CD4-positive, alpha-beta T cell treated with Interleukin-4 for 4 hours (primary cell): ENCODE measurements at places on chromosomes 6 and 20.

GRCh38 chr20:43096931-43097260 is 92.8 kb downstream of the PTPRT start:
- DNase-seq: no peak

DNA sequence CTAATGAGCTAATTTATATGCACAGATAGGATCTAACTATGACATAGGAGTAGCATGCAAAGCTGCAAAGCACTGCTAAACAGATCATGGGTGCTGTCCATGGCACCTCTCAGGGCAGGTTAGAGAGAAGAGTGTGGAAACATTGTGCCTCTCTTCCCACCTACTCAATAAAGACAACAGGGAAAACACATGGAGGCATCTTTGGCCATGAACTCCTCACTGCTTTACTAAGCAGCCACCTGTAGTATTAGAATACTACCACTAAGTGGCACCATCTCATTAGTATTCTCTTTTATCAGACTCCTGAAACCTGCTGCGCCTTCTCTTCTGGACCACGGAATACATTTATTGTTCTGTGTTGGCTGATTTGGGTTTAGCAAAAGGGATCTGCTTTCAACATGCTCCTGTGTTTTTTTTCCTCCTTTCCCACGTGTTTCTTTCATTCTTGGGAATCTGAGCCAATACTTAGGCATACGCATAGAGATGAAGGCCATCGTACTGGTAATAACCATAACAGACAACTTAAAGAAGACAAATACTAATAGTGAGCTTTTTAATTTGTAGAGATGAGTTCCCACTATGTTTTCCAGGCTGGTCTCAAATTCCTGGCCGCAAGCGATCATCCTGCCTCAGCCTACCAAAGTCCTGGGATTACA is 9.4 kb upstream of the HDDC2 start:
- peak; percentile 68 for DNase-seq

GRCh38 chr6:20881365-20881764 is 347.1 kb downstream of the CDKAL1 start:
- no peak for DNase-seq

- DNase-seq: no peak
These were observed 87.6 kb downstream of the MYB start for GRCh38 chr6:135268740-135269139.

- DNase-seq: no peak
These were observed 137.8 kb downstream of the CENPW start for GRCh38 chr6:126477678-126478077.

GRCh38 chr6:72861935-72862432 is 240.1 kb downstream of the KCNQ5 start:
- DNase-seq: no peak

- DNase-seq: peak; percentile 56
These were observed 198.6 kb downstream of the DTNBP1 start for GRCh38 chr6:15464211-15464725.

GRCh38 chr6:16196260-16196983 is 42.0 kb upstream of the GMPR start:
- no peak for DNase-seq

DNA sequence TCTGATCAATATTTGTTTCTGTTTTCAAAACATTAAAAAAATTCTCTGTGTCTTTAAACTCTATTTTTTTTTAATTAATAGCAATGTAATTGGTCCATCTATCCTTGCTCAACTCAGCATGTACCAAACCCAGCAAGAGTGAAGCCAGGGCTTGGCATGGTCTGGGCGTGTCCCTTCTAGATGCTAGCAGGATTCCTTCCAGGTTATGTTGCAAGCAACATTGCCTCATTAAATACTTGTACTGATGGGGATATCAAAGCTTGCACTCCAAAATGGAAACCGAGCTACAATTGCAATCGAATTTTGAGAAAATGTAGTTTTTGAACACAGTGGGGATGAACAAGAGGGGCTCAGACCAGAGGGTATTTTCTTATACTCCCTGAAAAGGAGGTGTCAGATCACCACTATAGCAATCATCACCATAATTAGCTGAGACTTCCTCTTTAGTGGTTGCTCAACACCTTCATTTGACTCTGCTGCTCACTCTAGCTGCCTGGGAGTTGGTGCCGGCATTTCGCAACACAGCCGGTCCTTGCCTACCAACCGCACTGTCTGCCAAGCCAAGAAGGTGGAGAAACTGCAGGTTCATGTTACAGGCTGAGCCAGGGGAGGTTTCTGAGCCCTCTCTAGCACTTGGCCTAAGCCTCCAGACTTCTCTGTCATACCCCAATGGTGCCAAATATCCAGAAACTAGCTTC is 67.8 kb upstream of the RALGAPA2 start:
- peak; percentile 14 for DNase-seq
